ENCODE measurements at places on chromosomes 1 and 21.
A peak's percentile ranks its signal among the peaks of the same experiment; 100 is the strongest.

DNA sequence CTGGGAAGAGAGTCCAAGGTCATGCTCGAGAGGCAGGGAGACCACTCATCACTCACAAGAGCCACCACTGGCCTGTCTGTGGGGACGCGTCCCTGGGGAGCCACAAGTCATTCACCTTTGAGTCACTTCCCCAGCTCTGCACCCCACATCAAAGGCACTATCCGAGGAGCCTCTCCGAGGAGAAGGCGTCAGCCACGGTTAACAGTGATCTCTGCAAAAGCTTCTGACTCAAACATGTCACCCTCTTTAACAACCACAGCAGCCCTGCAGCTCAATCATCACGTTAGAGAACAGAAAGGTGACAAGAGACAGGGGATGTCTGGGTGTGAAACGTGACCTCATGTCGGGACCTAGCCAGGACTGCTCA, 9.0 kb downstream of the LRRC47 start:
- DNase-seq = no peak

- peak; percentile 8 for DNase-seq
Observed at GRCh38 chr1:235421751-235422150, 54.5 kb downstream of the TBCE start.

- DNase-seq = no peak
Observed at GRCh38 chr1:62356257-62356835, 37.1 kb upstream of the KANK4 start.

DNA sequence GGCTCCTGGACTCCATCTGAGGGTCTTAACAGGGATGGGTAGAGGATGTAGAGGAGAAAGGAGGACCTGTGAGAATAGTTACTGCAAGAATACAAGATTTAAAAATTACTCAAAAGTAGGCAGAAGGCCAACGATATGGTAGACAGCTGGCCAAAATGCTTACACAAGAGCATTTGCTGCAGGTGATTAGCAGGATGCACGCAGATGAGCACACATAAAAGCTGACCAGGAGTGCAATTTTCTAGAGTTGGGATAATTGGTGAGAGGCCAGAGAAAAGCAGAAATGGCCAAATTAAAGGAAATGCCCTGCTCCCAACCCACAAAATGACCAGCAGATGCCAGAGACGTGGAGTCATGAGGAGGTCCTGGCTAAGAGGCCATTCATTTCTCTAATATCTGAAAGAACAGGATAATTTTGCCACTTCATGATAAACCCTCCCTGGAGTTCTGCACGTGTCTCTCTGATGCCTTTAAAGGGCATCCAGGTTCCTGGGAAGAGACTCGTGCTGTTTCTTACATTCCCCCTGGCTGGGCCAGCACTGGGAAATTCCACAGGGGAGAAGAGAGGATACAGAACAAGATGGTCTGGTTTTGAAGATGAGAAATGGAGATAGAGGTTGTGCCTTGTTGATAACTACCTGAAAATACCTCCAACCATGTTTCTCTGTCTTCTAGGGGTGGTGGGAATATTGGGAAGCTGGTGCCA, 62.3 kb upstream of the KCNA3 start:
- no peak for DNase-seq

GRCh38 chr1:226086776-226087175, 24.3 kb downstream of the H3-3A start:
- peak; percentile 56 for DNase-seq

- DNase-seq = no peak
Observed at GRCh38 chr1:181120924-181121323, 32.4 kb downstream of the IER5 start.

GRCh38 chr1:97334454-97334853, 586.4 kb downstream of the DPYD start:
- DNase-seq = no peak
